Gastroesophageal sphincter (tissue), 4 donors: ENCODE measurements at places on chromosomes 2 and 18. TPM values are rescaled to one million over a fixed set of nuclear protein-coding genes. Genes with fewer than 3 reads are reported as not detected.

DNA sequence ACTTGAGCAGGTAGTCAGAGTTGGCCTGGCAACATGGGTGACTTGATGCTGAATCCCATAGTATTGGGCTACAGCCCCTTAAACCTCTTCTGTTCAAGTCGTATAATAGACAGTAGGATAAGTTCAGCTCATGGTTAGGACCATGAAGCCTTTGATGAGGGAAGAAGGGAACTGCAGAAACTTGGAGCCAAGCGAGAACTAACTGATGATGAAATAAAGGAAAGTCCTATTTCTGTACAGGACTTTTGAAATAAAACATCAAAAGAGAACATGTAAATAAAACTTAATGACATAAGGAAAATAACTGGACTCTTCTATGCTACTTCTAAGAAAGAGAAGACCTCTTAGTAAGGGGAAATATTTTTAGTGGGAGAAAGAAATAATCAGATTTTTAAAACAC, 51.2 kb upstream of the UGP2 start:
- H3K4me1 ChIP-seq: no peaks in the 10 kb centered on the region
- H3K36me3 ChIP-seq: no peaks in the 10 kb centered on the region
- no peak overlapping the region for H3K27ac ChIP-seq

- no peaks in the 10 kb centered on the region for H3K36me3 ChIP-seq
- H3K27ac ChIP-seq: no peak overlapping the region
- H3K4me3 ChIP-seq: peak overlapping the region; percentile 45
Observed at GRCh38 chr2:174335988-174336500, 1.3 kb downstream of the SP9 start.

GRCh38 chr2:2881499-2881898, 496.1 kb downstream of the EIPR1 start:
- ATAC-seq: no peak
- no peaks in the 10 kb centered on the region for H3K4me1 ChIP-seq
- H3K4me3 ChIP-seq: no peak overlapping the region
- H3K36me3 ChIP-seq: no peaks in the 10 kb centered on the region

DNA sequence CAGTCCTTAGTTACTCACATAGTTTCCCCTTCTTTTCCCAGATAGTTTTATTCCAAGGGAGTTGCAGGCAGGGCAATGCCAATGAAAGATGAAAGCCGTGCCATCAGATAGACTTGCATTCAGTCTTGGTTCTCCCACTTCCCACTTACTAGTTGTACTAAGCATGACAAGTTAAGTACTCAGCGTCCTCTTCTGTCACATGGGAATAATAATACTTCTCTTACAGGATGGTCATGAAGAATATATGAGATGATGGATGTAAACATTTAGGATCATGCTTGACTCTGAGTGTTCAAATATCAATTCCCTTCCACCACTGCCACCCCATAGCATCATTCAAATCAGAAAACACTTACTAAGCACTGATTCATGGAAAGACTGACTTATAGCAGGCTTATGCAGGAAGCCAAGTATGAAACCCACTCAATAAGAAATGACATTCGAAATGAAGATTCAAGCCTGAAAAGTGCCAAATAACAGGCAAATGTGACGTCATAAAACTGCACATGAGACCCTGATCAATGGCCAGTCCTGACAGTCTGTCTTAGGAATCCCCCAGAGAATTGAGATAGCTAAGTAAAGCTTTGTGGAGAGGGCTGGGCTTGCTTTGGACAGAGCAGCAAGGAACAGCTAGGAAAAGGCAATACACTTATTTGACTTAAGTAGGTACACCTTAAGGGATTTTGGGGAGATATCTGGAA, 11.1 kb upstream of the EVA1A start:
- no peaks in the 10 kb centered on the region for H3K27me3 ChIP-seq
- no peak for ATAC-seq
- no peak overlapping the region for H3K27ac ChIP-seq
- H3K4me1 ChIP-seq: peaks cover 12% of the 10 kb centered on the region
- H3K4me3 ChIP-seq: no peak overlapping the region

DNA sequence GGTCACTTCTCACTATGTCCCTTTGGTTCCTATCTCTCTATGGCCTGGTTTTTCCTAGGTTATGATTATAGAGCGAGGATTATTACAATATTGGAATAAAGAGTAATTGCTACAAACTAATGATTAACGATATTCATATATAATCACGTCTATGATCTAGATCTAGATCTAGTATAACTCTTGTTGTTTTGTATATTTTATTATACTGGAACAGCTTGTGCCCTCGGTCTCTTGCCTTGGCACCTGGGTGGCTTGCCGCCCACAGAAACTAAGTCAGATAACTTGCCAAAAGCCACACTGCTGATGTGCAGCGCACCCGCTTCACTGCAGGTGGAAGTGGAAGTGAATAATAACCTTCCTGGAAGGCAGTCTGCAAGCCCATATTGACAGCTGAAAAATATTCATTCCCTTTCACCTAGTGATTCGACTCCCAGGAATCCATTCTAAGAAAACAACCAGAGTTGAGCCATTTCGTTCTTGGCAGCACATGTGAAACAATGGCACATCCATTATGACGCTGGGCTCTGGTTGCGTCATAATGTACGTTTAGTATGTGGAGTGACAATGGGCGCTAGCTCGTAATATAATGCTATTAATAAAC, 725 bp upstream of the ANKRD53 start:
- peak overlapping the region; percentile 72 for H3K4me3 ChIP-seq
- H3K27me3 ChIP-seq: no peaks in the 10 kb centered on the region
- peak; percentile 71 for ATAC-seq
- H3K36me3 ChIP-seq: peaks cover 11% of the 10 kb centered on the region
- peaks cover 29% of the 10 kb centered on the region for H3K4me1 ChIP-seq

DNA sequence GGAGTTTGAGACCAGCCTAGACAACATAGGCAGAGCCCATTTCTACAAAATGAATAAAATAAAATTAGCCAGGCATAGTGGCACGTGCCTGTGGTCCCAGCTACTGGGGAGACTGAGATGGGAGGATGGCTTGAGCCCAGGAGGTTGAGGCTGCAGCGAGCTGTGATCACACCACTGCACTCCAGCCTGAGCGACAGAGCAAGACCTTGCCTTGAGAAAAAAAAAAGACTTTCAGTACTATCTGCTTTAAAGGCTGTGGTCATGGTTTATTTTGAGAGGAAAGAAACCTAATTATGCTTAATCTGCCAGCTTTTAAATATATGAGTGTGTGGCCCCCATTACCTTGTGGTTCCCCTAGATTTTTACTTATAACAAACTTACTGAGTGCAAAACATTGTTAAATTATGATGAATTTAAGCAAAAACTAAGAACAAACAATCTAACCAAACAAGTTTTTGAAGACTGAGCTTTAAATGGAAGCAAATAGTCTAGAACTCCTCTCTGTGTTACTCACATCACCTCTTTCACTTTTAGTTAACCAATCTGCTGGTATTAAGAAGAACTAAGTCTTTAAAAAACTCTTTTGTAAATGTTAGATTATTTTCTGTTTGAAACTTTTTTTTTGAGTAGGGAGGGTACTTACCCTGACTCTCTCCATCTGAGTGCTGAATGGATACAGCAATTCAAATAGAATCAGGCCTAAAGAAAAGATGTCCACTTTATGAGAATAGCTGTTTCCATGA, 65.4 kb downstream of the EIF2AK3 start:
- H3K27me3 ChIP-seq: no peaks in the 10 kb centered on the region
- no peak overlapping the region for H3K4me3 ChIP-seq
- H3K4me1 ChIP-seq: no peaks in the 10 kb centered on the region
- no peak for ATAC-seq
- no peak overlapping the region for H3K27ac ChIP-seq

DNA sequence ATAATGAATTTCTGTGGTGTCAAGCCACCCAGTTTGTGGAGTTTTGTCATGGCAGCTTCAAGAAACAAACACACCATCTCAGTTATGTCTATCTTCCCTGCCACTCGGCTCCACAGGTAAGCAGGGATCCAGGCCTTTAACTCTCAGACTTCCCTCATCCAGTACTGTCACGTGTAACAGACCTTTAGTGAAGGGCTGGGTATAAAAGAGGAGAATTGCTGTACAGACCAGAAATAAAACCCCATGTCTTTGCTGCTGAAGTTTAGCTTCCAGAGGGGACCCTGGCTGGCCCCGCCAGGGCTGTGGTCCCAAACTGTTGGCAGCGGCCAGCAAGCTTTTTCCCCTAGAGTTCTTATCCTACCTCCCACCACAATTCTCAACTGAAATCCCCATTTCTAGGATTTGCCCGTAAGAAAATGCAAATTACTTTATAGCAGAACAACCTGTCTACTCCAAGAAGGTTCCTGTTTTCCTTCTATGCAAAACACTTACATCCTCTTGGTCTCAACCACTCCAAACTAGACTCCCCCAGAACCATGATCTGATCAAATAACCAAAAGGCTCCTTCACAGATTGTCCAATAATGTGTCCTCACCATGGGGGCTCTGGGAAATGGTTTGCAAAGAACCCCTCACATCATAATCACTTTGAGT, 438.0 kb upstream of the ID2 start:
- H3K27me3 ChIP-seq: no peaks in the 10 kb centered on the region
- no peak overlapping the region for H3K4me3 ChIP-seq
- H3K27ac ChIP-seq: no peak overlapping the region
- no peaks in the 10 kb centered on the region for H3K36me3 ChIP-seq
- peaks cover 3% of the 10 kb centered on the region for H3K4me1 ChIP-seq

DNA sequence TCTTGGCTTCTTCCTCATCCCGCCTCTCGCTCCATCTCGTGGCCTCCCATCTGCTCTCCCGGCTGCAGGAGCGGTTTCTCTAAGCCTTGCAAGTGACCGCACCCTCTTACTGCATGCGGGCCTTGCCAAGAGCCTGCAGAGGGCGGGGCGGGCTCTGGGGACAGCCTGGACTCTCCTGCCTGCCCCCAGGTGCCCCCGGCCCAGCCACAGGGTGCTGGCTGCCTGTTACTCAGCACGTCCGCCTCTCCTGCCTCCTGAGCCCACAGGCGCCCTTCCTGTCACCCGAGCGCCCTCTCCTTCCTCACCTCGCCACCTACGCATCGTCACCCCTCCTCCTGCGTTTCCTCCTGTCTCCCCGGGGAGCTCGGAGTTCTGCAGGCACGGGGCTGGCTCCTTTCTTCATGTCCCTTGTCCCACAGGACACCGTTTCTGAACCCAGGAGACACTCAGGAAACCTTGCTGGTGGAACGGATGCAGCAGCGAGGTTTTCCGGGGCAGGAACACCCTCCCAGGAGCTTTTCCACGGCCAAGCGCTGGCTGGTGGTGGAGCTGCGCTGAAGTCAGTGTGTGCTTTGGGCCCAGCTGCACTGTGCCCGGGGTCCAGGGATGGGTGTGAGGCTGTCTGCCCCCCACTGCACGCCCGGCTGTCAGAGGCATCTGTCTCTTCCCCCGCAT, 28.5 kb downstream of the HPCAL1 start:
- H3K27ac ChIP-seq: no peak overlapping the region
- no peak overlapping the region for H3K4me3 ChIP-seq
- peak; percentile 40 for ATAC-seq

Gene NR4A2
- 1.8 TPM for total RNA-seq

Gene GNAL
- total RNA-seq: 15.5 TPM

Gene OTOF
- total RNA-seq: under 0.01 TPM

Gene POMC
- 6.6 TPM for total RNA-seq

Gene EVX2
- not detected for total RNA-seq
